Neural crest cell (in vitro differentiated cells): ENCODE measurements at places on chromosomes 16 and 17.

GRCh38 chr17:43351691-43352090 is 47.1 kb upstream of the ARL4D start:
- DNase-seq: no peak

GRCh38 chr17:42579794-42580551 is 2.4 kb upstream of the PSMC3IP start:
- DNase-seq: no peak

DNA sequence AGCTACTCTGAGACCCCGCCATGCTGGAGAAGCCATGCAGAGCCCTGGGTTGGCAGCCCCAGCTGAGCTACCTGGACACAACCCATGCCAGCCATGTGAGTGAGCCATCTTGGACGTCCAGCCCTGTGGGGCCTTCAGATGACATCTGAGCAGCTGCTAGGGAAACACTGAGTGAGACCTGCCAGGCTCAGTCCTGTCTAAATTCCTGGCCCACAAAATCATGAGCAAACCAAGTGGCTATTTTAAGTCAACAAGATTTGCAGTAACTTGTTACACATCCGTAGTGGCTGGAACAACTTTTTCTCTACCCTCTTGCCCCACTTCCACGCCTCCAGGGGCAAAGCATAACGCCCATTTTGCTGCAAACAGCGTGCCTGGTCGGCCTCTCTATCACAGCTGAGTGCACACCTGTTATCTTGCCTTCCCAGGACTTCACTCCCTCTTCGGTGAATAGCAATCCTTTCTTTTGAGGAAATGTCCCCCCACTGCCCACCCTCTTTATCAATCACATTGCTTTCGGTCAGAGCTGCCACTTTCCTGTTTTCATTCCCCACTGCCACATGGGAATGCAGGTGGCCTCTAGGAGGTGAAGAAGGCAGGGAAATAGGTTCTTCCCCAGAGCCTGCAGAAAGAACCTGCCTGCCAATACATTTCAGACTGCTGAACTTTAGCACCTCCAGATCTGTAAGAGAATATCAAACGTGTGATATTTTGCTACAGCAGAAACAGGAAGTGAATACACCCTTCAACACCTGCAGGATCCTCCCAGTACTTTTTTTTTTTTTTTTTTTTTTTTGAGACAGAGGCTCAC is 7.4 kb upstream of the SCIMP start:
- no peak for DNase-seq

DNA sequence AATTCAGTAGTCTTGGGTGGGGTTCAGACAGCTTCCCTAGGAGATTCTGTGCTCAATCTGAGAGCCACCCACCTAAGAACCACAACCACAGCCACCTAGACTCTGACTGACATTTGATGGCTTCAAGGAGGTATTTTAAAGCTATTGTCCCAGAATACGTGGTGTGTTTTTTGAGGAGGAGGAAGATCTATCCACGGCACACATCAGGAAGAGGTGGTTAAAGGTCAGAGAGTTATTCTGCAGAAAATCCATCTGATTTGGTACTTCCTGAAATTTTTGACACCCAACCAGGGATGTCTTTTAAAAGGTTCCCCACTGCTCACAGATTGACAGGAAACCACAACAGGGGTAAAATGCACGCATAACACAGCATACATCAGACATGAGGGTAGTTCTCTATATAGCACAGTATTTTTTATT is 25.1 kb downstream of the SMARCE1 start:
- no peak for DNase-seq

- no peak for DNase-seq
Observed at GRCh38 chr16:73020409-73020884, 27.5 kb downstream of the ZFHX3 start.

- DNase-seq: no peak
Observed at GRCh38 chr17:39663688-39664580, 1.2 kb upstream of the TCAP start.

GRCh38 chr17:8163978-8164814 is 1.4 kb upstream of the VAMP2 start:
- DNase-seq: no peak

DNA sequence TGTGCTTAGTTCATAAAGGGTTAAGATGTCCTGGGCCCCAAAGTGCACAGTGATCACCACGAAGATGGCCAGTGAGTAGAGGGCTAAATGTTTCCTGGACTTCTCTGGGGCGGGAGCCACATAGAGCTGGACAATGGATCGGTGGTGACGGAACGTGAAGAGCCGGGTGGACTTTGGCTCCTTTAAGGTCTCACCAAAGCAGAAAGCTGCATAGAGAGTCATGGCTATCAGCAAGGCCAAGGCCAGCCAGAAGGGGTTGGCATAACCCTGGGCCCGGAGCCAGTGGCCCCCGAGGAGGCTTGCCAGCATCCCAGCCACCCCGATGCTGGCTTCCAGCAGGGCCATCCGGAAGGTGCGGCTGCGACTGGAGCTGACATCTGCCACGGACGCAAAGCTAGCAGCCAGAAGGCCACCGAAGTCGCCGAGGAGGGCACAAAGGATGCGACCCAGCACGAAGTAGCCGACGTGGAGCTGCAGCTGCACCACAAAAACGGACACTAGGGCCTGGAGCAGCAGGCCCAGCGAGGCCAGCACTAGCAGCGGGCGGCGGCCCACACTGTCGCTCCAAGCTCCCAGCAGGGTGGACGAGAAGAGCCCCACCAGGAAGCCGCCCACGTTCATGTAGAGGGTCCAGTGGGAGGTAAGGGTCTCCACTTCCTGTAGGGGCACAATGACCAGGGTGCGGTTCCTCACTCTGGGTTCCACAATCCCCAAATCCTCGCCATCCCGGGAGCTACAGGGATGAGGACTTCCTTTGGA is 1.0 kb downstream of the SLC46A1 start:
- DNase-seq: no peak

DNA sequence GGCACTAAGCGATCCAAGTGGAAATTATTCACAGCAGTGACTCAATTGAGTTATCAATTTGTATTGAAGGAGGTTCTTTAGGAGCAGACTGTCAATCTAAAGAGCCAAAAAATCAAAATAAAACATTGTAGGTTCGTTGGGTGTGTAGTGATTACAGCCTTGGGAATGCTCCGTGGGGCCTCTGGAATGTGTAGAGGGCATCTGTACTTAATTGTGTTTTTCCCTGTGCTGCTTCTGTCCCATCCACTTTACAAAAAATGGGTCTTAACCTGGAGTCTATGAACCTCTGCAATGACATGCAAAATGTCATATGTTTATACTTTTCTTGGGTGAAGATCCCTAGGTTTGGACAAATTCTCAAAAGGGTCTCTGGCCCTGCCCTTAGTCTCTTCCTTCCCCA is 215.1 kb downstream of the CCDC182 start:
- DNase-seq: no peak

DNA sequence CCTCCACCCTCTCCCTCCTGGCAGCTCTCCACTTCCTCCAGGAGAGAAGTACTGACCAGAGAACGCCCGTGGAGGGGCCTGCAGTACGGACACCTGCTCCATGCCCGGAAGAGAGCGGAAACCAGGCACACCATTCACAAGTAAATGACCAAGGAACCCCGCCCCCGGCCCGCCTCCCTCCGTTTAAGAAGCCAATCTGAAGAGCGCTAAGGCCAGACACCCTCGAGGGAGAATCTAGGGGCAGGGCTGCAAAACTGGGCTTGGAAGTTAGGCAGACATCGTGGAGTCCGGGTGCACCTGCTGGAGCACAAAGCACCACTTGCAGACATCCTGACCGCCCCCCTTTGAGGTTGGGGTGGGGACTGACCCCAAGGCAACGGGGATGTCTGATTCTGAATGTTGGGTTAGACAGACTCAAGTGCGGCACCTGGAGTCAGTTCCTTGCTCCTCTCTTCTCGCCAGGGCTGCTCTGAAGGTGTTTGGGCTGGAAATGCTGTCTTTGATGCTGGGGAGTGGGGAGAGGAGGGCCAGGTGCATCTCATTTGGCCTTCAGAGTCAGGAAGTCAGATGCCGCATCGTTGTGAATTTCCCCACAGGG is 964 bp upstream of the FAAP100 start:
- DNase-seq: peak; percentile 40

DNA sequence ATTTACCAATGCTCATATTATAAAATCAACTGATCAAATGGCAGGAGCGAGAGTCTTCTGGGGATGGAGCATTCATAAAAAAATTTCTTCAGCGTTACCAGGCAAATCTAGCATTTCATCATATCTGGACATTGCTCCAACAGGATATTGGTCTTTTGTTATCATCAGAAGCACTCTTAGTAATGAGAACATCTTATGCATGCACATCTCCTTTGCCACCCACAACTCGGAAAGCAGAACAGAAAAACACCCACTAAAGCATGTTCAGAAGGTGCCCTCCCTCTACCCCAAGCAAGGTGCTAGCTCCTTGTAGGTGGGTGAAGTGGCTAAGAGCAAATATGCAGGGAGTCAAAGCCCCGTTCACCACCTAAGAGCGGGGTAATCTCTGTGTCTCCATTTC is 18.9 kb downstream of the ARHGAP17 start:
- DNase-seq: no peak

DNA sequence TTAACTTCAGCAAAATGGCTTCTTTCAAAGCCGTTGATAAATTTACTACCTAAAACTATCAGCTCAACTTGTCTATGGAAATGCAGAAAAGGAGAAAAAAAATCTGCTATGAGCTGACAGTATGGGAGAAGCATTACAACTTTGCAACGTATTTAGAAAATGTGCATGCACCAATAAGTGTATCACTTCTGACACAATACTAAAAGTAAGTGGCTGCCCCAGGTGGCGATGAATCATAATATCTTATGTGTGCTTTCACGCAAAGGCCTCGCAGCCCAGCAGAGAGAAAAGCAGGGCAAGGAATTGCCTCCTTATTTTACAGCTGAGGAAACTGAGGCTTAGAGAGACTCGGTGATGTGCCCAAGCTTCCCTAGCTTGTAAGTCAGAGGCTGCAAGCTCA is 101.8 kb downstream of the SALL1 start:
- no peak for DNase-seq

GRCh38 chr17:39238311-39238972 is 12.7 kb upstream of the STAC2 start:
- DNase-seq: no peak

GRCh38 chr17:61401389-61402072 is 1.9 kb downstream of the TBX2 start:
- DNase-seq: no peak

DNA sequence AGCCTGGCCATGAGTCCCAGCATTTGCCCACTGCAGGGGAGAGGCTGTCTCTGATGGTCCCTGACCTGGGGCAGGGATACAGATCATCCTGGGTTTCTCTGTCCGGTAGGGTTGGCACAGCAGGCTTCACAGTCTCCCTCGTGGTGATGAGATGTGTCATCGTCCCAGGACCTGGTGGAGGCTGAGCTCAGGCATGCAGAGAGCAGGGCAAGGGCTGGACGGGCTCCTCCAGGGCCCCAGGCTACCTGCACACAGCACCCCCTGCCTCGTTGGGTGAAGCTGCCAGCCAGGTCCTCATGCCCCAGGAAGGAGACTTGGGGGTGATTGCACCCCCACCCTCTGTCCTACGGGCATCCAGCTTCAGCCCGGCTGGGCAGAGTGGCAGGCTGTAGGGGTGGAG is 155.8 kb upstream of the GSE1 start:
- DNase-seq: no peak

GRCh38 chr16:51237861-51238378 is 86.8 kb upstream of the SALL1 start:
- DNase-seq: no peak

DNA sequence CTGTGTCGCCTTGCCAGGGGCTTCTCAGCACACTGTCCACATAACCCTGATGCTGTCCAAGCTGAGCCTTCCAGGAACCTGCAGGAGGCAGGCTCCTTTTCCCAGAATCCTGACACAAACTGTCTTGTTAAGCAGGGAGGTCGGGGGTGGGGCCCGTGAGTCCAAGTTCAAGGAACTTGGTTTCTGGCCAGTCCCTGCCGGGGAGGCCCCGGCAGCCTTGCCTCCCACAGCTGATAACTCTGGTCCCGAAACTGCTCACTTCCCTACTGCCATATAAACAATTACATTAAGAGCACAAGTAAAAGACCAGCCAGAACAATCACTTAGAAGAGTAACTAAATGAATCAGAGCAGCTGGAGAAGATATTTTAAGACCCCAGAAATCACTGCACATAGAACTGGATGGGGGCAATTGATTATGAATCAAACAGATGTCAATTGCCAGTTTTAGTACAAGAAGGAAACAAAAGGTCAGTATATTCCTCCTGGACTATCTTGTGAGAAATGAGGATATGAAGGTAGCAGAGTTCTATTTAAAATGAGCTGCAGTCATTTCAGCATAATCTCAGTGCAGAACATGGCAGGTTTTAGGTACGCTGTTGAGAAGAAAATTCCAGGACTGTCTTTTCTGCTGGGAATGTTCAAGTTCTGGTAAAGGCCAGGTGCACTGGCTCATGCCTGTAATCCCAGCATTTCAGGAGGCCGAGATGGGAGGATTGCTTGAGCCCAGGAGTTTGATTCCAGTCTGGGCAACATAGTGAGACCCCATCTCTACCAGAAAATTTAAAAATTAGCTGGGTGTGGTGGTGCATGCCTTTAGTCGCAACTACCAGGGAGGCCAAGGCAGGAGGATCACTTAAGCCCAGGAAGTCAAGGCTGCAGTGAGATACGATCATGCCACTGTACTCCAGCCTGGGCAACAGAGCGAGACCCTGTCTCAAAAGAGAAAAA is 169.8 kb downstream of the PITPNC1 start:
- DNase-seq: no peak
